GM20000 (cell line): ENCODE measurements at places on chromosomes 11 and 22.

- peak; percentile 95 for DNase-seq
These were observed at the start of gene PITPNM1 for GRCh38 chr11:67504950-67505581. Gene PITPNM1 (minus strand): TSS chr11:67505363. CDS start chr11:67504180, 1,183 bp downstream.

DNA sequence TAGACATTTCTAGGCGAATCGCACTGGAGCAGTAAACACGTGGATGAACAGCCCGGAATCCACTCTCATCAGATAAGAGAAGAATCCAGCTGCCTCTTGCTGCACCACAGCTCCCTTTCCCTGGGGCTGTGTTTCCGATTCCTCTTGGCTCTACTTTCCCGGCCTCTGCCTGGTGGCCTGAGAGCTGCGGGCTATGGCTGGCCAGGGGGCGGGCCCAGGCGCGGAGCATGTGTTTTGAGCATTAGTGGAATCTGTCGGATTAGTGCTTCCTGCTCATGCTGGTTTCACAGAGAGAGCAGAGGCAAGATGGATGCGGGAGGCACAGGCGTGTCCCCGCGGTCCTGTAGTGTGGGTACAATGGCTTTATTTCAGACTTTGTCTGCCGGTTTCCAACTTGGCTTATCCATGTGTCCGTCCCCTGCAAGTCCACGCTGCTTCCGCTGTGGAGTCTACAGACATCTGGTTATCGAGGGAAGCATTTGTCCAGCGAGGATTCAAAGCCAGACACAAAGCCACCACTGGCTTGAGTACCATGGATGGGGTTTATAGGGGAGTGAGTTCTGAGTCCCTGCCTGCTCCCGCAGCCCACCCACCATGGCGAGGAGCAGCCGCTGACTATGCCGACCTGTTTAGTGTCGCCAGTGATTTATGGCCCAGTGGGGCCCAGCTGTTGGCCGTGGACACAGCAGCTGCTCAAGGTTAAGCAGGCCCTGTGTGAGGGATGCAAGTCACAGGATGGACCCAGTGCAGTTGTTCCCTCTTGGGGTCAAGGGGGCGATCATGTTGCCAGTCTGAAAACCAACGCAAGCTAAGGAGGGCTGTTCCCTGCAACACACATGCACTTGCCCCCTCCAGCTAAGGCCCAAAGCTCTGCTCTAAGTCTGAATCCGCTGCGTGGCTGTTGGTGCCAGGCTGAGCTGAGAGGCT, 43.3 kb upstream of the EP300 start:
- DNase-seq: no peak

- DNase-seq: no peak
These were observed at the start of gene OR5B12 for GRCh38 chr11:58442136-58442535. Gene OR5B12 (minus strand): TSS chr11:58442236. CDS start chr11:58440151, 2,085 bp downstream.

DNA sequence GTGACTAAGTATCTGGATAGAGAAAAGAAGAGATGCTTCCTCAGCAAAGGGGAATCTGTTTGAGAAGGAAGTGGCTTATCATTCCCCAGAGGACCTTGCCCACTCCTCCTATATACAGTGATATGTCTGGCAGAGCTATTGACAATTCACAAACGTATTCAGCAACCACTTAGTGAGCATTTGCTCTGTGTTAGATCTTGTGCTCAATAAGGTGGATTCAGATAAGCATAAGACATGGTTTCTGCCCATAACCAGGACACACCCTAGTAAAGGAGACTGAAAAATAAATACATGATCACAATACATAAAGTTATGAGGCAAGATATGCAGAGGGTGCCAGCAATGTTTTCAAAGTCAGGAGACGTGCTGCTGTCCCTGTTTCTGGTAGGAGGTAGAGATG, 1.4 kb downstream of the TMEM9B start:
- DNase-seq: no peak

GRCh38 chr11:112318661-112319060, 58.0 kb upstream of the PLET1 start:
- DNase-seq: no peak

DNA sequence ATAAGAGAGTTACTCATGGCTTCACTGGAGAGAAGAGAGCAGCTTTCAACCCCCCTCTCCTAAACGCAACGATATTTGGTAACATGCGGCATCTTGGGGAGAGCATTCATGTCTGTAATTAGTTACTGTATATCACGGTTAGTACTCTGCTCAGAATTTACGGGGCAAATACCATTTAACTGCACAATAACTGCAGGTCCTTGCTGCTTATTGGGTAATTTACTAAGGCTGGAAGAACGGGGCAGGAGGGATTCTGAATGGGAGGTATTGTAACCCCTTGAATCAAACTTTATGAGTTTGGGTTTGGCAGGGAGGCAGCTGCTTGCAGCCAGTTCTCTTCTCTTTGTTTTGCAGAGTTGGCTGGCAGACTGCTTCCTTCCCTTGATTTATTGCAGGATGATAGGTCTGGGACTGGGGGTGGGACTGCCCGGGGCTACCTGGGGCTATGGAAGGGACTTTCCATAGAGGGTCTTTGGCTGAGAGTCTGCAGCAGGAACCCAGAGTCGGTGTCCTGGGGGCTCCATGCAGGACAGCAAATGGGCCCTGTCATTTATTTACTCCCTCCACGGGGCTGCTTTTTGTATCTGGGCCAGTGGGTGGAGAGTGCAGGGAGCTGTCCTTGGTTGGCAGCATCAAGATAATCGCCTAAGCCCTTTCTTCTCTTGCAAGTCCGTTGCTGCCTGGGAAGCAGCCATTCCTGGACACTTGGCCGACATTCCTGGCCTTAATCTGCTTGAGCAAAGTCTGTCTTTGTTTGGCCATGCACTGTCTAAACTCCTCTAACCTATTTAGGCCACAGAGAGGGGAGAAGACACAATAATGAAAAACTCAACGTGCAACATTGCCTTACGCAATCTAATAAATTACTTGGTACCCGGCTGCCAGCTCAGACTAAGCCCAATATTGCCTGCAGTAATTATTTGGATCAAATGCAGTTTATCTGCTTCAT, 188.9 kb downstream of the ST3GAL4 start:
- DNase-seq: no peak

DNA sequence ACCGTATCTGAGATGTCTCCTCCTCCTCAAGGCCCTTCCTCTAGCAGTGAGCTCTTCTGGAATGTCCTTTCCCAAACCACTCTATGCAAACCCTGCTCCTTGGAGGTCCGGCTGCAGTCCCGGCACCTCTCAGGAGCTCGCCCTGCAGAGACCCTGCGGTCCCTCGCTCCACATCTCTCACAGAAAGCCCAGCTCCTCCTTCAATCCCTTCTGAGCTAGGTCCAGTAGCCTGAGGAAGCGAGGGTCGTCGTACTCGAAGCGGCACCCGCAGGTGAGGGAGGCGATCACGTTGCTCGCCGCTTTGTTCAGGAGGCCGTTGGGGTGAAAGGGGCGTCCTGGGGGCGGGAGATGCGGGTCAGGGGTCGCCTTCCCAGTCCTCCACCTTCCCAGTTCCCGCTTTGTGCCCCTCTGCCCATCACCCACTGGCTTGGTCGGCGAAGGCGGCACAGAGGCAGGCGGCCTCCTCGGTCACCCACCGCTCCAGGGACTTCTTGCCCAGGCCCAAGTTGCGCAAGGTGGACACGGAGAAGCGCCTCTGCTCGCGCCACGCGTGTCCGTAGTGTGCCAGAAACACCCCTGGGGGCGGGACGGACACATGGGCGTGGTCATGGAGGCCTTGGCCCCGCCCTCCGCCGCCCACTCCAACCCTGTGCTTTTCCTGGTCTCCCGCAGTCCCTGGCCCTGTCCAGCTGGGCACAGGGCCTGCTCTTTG, 21.5 kb upstream of the CYP2D6 start:
- DNase-seq: no peak
